ENCODE measurements at places on chromosomes 4 and X. TPM values are rescaled to one million over a fixed set of nuclear protein-coding genes. Genes with fewer than 3 reads are reported as not detected.

DNA sequence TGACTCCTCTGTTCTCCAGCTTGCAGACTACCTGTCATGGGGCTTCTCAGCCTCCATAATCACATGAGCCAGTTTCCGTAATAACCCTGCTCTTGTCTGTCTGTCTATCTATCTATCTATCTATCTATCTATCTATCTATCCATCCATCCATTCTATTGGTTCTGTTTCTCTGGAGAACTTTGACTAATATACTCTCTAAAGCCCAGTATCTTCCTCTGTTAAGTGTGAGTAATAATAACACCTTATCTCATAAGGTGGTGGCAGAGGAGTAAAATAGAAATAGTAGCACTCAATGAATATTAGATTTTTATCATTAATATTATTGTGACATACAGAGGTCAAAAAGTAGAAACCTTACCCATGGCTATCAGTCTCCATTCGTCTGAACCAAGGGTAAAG lies 177.9 kb upstream of the PGRMC2 start:
- H3K27me3 ChIP-seq, result no peaks in the 10 kb centered on the region
- DNase-seq, result no peak
- no peak overlapping the region for H3K4me3 ChIP-seq
- H3K27ac ChIP-seq, result no peak overlapping the region
- peaks cover 3% of the 10 kb centered on the region for H3K4me1 ChIP-seq

- no peak overlapping the region for H3K27ac ChIP-seq
- H3K4me3 ChIP-seq, result no peak overlapping the region
- no peaks in the 10 kb centered on the region for H3K36me3 ChIP-seq
- no peaks in the 10 kb centered on the region for H3K4me1 ChIP-seq
- H3K27me3 ChIP-seq, result no peaks in the 10 kb centered on the region
These were observed 338.3 kb upstream of the TEX13C start for GRCh38 chrX:124981420-124981819.

GRCh38 chr4:181677621-181678020 lies 565.6 kb upstream of the TENM3 start:
- H3K4me3 ChIP-seq, result no peak overlapping the region
- no peaks in the 10 kb centered on the region for H3K36me3 ChIP-seq
- no peak for DNase-seq
- H3K4me1 ChIP-seq, result no peaks in the 10 kb centered on the region

GRCh38 chr4:13531625-13531998 lies 12.7 kb downstream of the NKX3-2 start:
- H3K36me3 ChIP-seq, result no peaks in the 10 kb centered on the region
- H3K27me3 ChIP-seq, result peaks cover 95% of the 10 kb centered on the region
- H3K4me3 ChIP-seq, result no peak overlapping the region
- no peaks in the 10 kb centered on the region for H3K4me1 ChIP-seq

- H3K27ac ChIP-seq, result no peak overlapping the region
- no peak overlapping the region for H3K4me3 ChIP-seq
- DNase-seq, result no peak
These were observed 31.3 kb downstream of the CRLF2 start for GRCh38 chrX:1181170-1181569.

GRCh38 chr4:186486172-186486571 lies 69.2 kb downstream of the MTNR1A start:
- no peak for DNase-seq
- no peak overlapping the region for H3K4me3 ChIP-seq
- H3K4me1 ChIP-seq, result no peaks in the 10 kb centered on the region
- no peaks in the 10 kb centered on the region for H3K36me3 ChIP-seq

DNA sequence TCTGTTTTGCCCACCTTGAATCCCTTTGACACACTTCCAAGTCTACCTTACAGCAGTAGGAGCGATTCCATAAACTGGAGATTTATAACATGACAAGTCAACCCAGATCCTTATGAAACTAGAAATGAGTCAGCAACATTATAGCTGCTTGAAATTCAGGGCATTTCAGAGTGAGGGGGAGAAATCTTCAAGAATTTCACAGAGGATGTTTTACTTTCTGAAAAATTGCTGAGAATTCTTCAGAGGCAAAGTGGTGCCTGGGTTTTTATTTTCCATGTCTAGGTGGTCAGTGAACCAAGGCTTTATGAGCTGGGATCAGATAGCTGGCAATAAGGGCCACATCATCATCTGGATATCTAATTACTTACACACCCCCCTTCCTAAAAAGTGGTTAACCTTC lies 119.8 kb downstream of the PPARGC1A start:
- H3K27me3 ChIP-seq, result no peaks in the 10 kb centered on the region
- peaks cover 2% of the 10 kb centered on the region for H3K4me1 ChIP-seq
- H3K4me3 ChIP-seq, result no peak overlapping the region
- DNase-seq, result no peak

GRCh38 chrX:77160301-77160700 lies 286.9 kb upstream of the FGF16 start:
- DNase-seq, result no peak
- H3K36me3 ChIP-seq, result no peaks in the 10 kb centered on the region
- no peaks in the 10 kb centered on the region for H3K4me1 ChIP-seq
- no peak overlapping the region for H3K27ac ChIP-seq

DNA sequence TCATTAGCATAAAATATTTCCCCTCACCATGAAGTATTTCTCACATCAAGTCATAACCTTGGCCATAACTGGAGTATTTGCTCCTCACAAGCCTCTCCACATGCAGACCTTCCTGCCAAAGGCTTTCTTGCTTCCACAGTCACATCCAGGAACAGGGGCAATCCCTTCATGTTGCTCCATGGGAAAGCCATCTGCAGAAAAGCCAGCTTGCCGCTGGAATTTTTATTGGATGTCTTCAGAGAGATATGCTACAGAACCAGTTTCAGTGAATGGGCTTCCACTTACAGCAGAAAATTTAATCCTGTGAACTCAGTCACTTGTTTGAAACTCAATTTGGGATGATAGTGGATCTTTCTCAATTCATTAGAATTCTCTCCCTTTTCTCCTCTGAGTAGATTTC lies 3.2 kb upstream of the CDKN2AIP start:
- DNase-seq, result no peak
- H3K27ac ChIP-seq, result no peak overlapping the region
- no peaks in the 10 kb centered on the region for H3K36me3 ChIP-seq
- no peaks in the 10 kb centered on the region for H3K27me3 ChIP-seq

- DNase-seq, result no peak
- H3K27ac ChIP-seq, result no peak overlapping the region
- no peaks in the 10 kb centered on the region for H3K4me1 ChIP-seq
- H3K36me3 ChIP-seq, result no peaks in the 10 kb centered on the region
These were observed 1440.2 kb downstream of the ADGRL3 start for GRCh38 chr4:62640296-62640695.

DNA sequence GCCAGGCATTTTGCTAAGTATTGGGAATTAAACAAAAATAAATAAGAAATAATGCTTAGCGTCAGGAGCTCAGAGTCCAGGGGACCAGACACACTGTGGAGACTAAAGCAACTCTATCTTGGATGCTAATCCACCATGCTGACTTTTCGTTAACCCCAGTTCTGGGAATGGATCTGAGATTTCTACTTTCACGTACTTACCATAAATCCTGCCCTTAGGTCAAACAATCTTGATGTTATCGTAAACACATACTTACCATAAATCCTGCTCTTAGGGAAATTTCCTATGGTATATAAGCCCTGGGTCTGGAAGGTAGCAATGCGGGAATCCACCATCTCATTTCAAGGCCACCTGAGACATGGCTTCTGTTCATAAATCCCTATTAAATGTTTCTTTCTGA lies 204.5 kb upstream of the IGFBP7 start:
- H3K4me3 ChIP-seq, result no peak overlapping the region
- no peak for DNase-seq
- no peaks in the 10 kb centered on the region for H3K36me3 ChIP-seq
- no peaks in the 10 kb centered on the region for H3K4me1 ChIP-seq
- no peak overlapping the region for H3K27ac ChIP-seq
- no peaks in the 10 kb centered on the region for H3K27me3 ChIP-seq

SGMS2 gene
- total RNA-seq, result 4.6 TPM

RFC1 gene
- total RNA-seq, result 15.8 TPM

DDX53 gene
- total RNA-seq, result not detected
